Right ventricle myocardium superior (tissue), 1 donor: ENCODE measurements at places on chromosomes 5 and 9. TPM values are rescaled to one million over a fixed set of nuclear protein-coding genes. Genes with fewer than 3 reads are reported as not detected.

The ARID3C gene
- total RNA-seq = not detected

The DMGDH gene
- total RNA-seq = 2.2 TPM

The KIF20A gene
- total RNA-seq = 0.65 TPM

The CREBRF gene
- 23.9 TPM for total RNA-seq
